CD4-positive, alpha-beta T cell treated with Interleukin-17A for 4 hours (primary cell): ENCODE measurements at places on chromosomes 11 and 22.
A peak's percentile ranks its signal among the peaks of the same experiment; 100 is the strongest.

- no peak for DNase-seq
Measured at GRCh38 chr22:25370322-25370721, 150.9 kb downstream of the CRYBB2 start.

- DNase-seq: no peak
Measured at GRCh38 chr11:45024316-45024715, 73.6 kb upstream of the TP53I11 start.

GRCh38 chr11:111512296-111513239 lies at the start of gene BTG4:
Gene BTG4 (minus strand): TSS chr11:111512386. CDS start chr11:111498776, 13,610 bp downstream.
- DNase-seq: peak; percentile 25

DNA sequence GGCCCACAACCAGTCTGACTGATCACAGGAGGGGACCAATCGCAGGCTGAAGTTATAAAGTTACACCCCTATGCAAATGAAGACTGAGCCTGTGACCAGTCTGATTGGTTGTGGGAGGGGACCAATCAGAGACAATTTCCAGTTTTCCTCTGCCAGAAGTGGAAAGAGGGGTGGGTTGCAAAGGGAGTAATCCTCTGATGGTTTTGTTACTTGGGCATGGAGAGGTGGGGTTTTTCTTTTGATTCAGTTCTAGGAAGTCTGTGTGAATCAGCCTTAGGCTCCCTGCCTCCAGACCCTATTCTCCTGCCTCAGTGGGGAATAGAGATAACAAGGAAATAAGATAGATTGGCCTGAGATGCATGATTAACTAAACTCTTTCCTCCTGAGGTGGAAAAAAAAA lies 9.9 kb downstream of the OR6M1 start:
- DNase-seq: no peak

- DNase-seq: no peak
Measured at GRCh38 chr22:18111759-18112330, 1.2 kb downstream of the TUBA8 start.

GRCh38 chr22:31281733-31282132 lies 10.6 kb downstream of the PIK3IP1 start:
- DNase-seq: peak; percentile 39

- DNase-seq: no peak
Measured at GRCh38 chr22:22799561-22799960, 88.1 kb upstream of the IGLL5 start.

DNA sequence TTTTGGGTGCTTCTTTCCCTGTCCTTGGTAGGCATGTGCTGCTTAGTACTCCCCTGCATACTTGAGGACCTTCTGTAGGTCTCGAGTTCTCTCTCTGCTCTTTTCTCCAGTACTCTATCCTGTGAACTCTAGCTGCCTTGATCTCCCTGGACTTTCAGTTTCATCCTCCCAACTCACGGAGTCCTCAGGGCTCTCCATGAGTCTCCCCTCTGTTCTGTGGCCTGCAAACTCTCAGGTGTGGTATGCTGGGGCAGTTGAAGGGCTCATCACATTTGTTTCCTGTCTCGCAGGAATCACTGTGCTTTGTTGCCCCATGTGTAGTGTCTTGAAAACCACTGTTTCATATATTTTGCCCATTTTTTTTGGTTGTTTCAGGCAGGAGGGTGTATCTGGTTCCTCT lies 3.3 kb upstream of the PACS1 start:
- DNase-seq: no peak

DNA sequence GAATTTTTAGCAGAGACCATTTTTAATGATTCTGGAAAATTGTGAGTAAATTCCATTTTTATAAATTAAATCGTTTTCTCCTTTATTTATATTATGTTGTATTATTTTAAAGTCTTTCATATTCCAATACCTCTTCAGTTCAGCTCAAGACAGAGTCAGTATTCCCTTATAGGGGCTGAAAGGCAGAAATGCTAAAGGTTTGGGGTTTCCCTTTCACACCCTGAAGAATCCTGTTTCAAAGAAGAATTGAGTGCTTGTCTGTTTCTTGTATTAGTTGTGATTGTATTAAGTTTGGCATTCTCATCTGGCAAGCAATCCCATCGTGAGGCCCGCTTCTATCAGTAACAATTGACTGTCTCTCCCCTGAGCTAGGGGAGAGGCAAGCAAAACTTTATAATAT lies 57.4 kb downstream of the PACSIN2 start:
- no peak for DNase-seq

GRCh38 chr11:66047541-66048365 lies 1.2 kb downstream of the GAL3ST3 start:
- DNase-seq: no peak

DNA sequence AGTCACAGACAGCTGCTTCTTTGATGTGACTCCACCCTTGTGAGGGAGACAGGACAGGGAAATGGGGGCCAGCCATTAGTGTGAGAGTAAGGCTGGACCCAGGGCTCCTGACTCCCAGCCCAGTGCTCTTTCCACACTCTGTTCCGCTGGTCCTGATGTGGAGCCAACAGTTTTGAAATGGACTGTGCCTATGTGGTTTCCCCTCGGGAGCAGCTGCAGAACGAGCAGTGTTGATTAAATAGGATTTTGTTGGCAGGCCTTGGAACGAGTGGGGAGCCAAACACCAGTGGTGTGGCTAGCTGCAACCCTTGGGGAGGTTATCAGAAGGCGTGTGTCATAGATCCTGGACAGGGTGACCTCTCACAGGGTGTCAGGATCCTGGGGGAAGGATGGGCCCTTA lies 66.5 kb upstream of the AMPD3 start:
- no peak for DNase-seq

GRCh38 chr11:35118906-35119305 lies 20.1 kb upstream of the CD44 start:
- no peak for DNase-seq

GRCh38 chr22:23457380-23457985 lies 122.6 kb downstream of the IGLL1 start:
- no peak for DNase-seq

DNA sequence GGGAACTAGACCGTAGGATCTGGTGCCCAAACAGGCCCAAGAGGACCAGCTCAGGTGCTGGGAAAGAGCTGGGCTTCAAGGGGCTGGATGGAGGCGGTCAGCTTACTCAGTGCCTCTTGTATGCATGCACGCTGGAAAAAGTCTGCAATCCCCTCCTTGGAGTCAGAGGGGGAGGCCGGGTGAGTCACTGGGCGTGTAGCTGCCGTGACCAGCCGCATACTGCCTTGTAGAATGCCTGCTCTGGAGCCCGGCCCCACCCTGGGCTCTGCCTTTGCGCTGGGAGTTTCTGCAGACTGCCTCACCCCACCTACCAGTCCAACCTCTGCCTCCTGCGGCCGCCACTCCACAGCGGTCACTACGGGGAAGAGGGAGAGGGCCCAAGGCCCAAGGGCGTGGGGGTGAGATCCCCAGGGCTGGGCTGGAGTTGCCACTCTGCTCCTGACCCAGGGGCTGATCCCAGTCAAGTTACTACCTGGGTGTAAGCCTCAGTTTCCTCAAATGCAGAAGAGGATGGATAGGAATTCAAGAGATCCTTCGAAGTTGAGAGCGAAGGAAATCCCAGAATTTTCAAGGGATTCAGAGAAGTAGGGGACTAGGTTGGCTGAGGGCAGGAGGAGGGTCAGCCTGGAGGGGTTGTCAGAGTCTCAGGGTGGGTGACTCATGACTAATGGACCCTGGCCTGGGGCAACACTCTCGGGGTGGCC lies 4.2 kb downstream of the MRGPRF start:
- DNase-seq: no peak

DNA sequence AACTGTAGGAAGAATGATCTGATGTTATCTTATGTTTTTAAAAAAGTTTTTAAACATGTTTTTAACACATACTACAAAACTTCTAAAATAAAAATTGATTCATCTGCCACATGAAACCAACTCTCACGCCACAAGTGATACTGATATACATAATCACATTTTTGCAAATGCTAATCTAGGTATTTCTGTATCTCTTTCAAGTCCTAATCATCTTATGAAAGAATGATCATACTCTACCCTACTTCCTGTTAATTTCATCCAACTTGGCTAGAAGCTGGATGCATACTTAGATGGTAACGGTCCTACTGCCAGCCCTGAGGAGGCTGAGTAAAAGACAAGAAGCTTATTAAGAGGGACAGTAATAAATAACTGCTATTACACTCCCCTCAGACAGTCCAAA lies 19.2 kb downstream of the THAP12 start:
- no peak for DNase-seq

GRCh38 chr11:31531293-31531692 lies 21.7 kb downstream of the ELP4 start:
- no peak for DNase-seq

GRCh38 chr11:61739966-61740365 lies 12.5 kb upstream of the MYRF start:
- no peak for DNase-seq

- DNase-seq: no peak
Measured at GRCh38 chr11:69050592-69051380, 2.1 kb downstream of the TPCN2 start.

- DNase-seq: no peak
Measured at GRCh38 chr22:36110306-36110881, 50.2 kb downstream of the APOL3 start.

- no peak for DNase-seq
Measured at GRCh38 chr11:27039873-27040272, 742 bp upstream of the BBOX1 start.

- no peak for DNase-seq
Measured at GRCh38 chr22:30459181-30460052, 12.4 kb downstream of the SEC14L3 start.

DNA sequence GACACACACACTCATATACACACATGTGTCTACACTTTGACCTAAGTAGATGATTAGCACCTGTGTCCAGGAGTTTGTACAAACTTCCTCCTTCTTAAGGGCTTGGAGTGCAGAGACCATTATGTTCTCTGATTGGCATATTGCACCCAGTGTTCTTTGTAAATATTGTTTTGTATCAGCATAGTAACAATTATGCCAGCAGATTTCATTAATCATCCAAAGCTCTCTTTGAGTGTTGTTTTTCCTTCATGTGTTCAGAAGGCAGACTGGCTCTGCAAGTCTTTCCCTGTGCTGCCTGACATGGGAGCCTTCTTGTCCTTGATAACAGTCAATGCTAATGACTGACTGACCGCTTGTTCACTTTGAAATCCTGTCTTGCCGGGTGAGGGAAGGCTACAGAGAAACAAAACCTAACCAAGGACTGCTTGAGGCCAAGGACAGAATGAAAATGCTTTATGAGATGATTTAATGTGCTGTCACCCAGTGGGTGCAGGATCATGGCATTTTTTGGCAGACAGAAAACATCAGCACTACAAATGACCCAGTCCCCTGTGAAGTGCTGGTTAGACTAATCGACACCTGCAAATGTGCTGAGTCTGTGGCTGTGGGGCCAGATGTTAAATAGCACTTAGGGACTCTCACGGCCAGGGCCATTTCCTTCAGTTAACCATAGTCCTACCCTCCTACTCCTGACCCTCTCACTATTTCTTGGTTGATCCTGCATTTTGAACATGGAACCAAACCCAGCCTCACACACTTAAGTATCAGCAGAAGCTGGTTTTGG lies 6.6 kb upstream of the BARX2 start:
- DNase-seq: no peak

- no peak for DNase-seq
Measured at GRCh38 chr11:19994672-19995071, 165.6 kb downstream of the DBX1 start.

DNA sequence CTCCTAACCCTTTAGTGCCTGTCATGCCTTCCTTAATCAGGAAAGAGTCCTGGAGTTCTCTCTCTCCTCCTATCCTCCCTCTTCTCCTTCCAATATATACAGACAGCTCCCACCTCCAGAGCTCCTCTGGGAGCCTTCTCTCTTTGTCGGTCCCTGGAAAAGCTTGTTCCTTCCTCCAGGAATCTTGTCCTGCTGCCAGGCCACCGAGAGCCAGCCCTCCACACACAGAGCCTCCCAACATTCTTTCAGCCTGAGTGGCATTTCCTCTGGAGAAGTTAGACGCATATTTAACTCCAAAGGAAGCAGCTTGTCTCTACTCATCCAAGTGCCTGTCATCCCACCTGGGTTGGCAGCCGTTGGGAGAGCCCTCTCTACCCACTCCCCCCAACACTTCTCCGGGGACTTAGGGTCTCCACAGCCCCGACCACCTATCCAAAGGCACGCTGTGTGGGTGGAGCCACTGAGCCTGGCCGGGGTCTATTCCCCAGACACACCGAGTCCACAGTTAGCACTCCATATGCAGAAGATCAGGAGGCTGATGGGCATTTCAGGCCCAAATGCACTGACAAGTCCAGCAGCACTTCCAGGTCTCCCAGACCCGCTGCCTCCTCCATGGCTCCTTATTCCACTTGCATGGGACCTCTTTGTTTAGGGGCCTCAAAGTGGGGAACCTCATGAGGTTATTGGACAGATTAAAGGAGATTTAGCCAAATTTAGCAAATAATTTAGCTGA lies 31.1 kb downstream of the DKK3 start:
- no peak for DNase-seq

DNA sequence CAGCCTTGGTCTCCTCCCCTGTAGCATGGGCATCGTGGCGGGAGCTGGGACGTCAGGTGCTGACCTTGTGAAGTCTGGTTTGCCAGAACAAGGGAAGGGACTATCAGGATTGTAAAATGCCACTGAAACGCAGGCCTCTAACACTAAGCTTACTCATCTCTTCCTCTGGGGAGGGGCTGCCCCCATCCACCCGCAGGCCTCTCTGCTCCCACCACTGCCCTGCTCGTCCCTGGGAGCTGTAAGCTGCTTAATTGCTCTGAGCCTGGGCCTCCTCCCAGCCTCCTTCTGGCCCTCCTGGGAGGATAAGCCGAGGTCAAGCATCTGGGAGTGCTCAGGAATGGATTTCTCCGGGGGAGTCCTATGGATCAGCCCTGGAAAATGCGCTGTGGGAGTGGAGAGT lies 8.4 kb downstream of the SHISAL1 start:
- no peak for DNase-seq

DNA sequence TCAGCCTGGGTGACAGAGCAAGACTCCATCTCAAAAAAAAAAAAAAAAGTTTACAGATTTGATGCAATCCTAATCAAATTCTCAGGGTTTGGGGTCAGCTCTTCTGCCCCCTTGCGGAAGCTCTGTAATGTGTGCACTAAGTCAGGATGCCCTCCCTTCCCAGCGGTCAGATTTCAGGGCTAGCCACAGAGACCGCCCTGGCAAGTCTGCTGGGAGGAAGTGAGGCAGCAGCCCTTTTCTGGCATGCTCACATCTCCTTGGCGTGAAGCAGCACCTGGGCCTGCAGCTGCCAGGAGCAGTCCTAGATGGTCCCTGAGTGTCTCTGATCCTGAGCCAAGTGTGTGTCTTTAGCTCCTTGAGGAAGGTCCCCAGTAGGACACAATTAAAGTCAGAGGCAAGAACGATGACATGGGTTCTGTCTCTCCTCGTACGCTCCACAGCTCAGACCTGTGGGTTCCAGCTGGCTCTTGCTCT lies 10.9 kb upstream of the APOBEC3C start:
- peak; percentile 80 for DNase-seq
